NCI-H2081 treated with DMSO at 0.1 percent for 48 hours (cell line): ENCODE measurements at places on chromosomes 3 and 15.

- no peak for DNase-seq
Measured at GRCh38 chr3:186985661-186986364, 55.5 kb downstream of the ST6GAL1 start.

DNA sequence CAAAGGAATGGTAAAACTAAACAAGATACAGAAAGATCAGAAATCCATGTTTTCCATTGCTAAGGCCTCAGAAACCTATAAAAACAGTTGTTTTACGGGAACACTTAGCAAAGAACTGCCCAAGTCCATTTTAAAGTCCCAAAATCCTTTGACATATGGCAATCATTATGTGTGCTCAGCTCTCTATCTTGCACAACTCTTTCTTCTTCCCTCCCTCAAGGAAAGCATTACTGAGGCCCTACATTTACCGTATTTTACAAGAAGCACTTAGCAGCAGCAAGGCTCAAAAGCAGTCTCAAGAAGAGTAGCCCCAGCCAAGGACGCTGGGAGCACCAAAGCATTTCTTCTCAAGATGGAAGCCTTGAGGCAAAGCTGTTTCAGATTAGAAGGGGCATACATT lies 169.6 kb upstream of the LRTM1 start:
- DNase-seq, result no peak

GRCh38 chr3:171460725-171461524 lies 720 bp upstream of the TNIK start:
- DNase-seq, result no peak

DNA sequence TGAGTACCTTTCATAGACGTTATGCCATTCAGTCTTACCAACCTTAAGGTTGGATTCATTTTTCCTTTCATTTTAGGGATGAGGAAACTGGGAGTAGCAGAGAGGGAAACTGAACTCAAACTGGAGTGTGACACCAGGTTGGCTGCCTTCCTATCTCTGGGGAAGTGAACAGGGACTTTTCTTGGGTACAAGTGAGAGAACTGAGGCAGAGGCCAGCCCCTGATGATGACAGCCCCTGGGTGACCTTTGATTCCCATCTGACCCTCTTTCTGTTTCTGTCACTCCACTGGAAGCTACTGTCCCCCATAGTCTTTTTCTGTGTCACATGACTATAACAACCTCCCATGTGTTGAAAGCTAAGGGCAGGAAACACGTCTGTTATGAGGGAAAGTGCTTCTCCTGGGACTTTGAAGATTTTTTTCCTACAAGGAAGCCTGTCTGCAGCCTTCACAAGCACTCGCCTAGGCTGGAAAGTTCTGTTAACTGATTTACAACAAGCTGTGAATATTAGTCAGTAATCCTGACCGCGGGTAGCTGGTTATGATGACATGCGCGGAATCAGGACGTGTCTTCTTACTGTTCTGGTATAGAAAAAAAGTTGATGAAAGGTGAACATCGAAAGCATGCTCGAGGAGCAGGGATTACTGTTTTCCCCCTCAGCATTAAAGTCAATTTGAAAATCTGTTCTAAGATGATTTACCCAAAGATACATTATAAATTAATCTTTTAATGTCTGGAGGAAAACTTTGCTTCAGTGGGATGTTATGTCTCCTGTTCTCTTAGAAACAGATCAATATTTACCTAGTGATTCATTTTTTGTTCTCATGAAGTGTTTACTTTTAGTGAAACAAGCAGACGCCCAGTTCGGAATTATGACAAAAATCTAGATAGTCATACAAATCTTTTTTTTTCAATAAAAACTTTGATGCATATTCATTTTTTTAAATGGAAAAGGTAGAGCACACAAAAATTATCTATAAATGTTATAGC lies 31.5 kb downstream of the ABHD2 start:
- DNase-seq, result no peak

DNA sequence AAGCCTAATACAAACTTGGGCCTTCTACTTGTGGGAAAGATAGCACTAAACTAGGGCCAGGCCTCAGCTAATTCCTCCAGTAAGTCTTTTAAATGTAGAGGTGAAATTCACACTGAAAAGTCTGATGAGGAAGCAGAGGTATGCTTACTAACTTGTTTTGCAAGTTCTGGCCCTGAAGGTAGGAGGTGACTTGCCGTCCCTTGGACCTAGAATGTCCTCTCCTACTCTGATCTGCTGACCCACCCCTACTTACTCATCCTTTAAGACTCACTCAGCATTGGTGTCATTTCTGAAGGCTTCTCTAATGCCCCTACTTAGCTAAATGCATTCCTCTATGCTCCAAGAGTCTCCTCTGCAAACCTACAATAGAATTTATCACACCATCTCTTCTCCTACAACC lies 19.4 kb downstream of the RIOX2 start:
- DNase-seq, result no peak

GRCh38 chr3:123046262-123047061 lies 18.9 kb upstream of the SEMA5B start:
- no peak for DNase-seq

GRCh38 chr15:101295607-101296161 lies 636 bp upstream of the SNRPA1 start:
- DNase-seq, result no peak

DNA sequence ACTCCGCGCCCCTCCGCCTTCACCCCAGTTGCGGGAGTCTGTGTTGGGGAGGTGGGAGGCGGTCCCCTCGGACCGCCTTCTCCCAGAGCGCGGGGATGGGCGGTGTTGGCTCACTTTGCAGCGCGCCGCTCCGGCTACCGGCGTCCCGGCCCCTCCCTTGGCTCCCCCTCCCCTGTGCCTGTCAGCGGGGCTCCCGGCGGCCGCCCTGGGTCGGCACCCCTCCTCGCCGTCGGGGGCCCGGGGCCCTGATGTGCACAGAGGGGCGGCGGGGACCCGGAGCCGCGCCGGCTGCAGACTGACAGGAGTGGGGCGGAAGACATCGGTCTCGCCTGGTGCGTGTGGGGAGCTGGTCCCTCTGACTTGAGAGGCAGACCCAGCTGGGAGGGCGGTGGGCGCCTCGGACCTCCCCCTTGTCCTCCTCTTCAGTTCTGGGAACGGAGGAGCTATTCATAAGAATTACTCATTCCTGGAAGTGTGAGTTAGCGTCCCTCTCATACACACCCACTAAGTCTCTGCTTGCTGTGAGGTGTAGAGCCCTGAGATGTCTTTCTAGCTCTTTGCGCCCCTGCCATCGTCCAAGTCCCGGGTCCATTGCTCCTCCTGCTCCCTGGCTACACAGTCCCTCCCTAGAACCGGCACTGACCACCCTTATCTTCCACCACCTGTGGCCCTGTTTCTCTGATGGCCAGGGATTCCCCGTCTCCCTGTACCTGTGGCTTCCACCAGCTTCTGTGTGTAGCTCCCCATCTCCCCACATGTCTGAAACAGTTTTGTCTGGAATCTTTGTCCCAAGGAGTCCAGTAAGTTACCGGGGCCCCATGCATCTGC lies 42.3 kb upstream of the ROPN1 start:
- no peak for DNase-seq

DNA sequence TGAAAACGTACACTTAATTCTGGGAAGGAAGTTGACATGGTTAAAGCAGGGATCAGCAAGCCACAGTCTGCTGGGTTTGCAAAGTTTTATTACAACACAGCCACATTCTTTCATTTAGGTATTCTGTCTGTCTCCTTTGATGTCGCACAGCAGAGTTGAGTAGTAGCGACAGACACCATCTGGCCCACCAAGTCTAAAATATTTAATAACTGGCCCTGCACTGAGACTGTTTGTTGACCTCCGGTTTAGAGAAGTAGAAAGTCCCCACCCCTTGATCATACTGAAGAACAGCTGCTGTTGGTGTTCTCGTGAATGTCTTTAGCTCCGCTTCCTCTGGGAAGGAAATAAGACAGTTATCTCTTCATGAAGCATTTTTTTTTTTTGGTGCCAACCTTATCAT lies 66.2 kb downstream of the MCTP2 start:
- no peak for DNase-seq

- DNase-seq, result no peak
Measured at GRCh38 chr15:89192136-89192535, 29.2 kb downstream of the RLBP1 start.

GRCh38 chr3:109050591-109051167 lies 67.3 kb downstream of the MORC1 start:
- no peak for DNase-seq

DNA sequence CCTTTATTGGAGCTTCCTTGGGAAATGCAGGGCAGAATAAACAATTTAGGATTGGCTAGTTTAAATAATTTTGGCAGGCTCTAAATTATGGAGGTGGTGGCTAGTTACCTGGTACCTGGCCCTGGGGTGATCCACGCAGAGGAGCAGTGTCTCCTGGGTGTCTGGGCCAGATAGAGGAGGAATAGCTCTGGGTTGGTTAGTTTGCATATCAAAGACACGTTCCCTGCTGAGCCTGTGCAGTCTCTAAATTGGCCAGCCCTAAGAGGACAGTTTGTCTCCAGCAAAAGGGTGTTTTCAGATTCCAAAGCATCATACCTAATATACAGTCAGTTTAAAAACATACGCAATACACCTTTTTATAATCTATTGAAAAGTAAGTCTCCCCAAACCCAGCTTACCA lies 333.3 kb upstream of the TPM1 start:
- no peak for DNase-seq

DNA sequence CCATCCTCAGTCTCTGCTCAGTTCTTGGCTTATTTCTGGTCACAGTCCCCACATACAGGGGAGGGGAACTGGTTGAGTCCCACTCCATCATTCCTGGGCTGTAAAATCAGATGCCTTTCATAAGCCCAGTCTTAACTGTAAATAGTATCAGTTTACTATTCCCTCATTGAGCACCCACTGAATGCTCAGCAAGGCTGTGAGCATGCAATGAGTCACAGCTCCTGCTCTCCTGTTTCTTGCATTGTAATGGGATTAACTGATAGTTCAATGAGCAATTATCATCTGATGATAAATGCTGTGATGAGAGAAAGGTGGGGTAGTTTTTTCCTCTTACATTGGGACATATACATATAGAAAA lies 113.6 kb upstream of the TPM1 start:
- DNase-seq, result no peak

- DNase-seq, result no peak
Measured at GRCh38 chr3:31529421-31529820, 3.3 kb upstream of the STT3B start.

- DNase-seq, result no peak
Measured at GRCh38 chr15:82543160-82543559, 2.9 kb upstream of the RPS17 start.

GRCh38 chr3:20836801-20837200 lies 650.8 kb upstream of the SGO1 start:
- DNase-seq, result no peak

DNA sequence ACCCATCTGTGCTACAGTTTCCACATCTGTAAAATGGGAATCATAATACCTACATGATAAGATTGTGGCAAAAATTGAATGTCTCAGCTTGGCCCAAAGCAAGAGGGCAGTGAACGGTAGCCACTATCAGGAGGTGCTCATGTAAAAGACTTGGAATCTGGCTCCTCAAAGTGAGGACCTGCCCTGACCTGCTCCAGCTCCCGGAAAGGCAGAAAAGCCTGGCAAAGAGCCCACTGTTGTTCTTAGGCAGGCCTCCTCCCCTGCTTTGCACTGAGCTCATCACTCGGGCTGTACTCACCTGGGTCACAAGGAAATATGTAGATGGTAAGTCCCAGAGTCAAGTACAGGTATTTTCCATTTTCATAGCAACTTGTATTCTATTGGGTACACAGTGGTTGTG lies 250.7 kb upstream of the TBL1XR1 start:
- no peak for DNase-seq

- no peak for DNase-seq
Measured at GRCh38 chr3:116607205-116607604, 102.4 kb upstream of the TUSC7 start.

DNA sequence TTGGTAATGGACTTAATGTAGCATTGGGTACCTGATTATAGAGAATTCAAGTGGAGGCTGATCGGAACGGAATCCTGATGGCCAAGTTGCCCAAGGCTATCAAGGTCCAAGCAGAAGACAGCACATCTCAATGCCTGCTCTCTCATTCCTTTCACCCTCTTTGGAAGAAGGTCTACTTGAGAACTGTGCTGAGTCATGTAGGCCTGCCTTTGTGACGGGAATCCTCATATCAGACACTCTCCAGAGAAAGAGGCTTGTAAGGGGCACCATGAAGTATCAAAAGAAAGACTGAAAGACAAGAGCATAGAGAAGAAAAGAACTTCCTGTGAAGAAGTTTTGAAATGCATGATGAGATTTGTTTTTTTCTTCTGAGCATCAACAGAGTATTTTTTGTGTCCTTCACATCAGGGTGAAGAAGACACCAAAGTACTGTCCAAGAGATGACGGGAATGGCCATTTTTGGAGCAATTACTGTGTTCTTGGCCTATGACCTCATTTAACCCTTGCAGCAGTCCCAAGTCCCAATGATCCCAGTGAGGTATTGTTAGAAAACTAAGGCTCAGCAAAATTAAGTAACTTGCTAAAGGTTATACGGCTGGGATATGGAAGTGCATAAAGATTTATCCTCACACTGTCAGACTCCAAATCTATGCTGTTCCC lies 13.2 kb upstream of the LARP6 start:
- DNase-seq, result no peak

DNA sequence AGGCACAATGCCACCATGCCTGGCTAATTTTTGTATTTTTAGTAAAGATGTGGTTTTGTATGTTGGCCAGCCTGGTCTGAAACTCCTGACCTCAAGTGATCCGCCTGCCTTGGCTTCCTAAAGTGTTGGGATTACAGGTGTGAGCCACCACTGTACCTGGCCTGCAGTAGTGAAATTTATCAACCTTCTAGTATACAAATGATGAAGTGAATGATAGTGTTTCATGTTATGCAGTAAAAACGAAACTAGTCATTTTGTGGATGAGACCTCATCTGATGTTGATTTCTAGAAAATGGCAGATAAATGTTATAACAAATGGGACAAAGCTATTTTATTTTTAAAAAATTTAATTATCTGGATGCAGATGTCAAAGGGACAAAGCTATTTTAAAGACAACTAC lies 32.9 kb downstream of the NXPE3 start:
- no peak for DNase-seq

DNA sequence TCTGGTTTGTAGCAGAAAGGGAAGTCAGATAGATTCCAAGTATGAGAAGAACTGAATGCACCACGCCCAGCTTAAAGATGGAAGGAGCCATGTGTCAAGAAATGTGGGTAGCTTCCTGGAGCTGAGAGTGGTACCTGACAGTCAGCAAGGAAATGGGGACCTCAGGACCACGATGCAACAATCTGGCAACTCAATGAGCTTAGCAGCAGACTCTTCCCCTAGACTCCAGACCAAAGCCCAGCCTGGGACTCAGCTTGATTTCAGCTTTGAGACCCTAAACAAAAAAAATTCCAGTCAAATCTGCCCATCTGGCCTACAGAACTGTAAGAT lies 24.4 kb downstream of the MIX23 start:
- DNase-seq, result no peak

DNA sequence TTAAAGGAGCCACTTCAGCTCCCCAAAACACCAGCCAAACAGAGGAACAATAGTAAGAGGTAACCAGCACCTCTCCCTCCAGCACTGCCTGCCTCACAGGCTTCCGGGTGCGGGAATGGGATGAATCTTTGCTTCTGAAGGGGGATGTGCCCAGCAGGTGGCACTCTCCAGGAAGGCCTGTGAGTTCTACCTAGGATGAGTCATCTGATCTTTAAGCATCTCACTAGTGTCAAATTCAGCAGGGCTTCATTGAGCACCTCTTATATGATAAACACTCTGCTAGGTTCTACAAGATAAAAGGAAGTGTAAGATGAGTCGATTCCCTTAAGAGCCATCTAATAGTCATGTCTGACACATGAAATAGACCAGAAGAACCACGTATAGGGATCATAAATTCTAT lies 237.4 kb upstream of the UMPS start:
- DNase-seq, result no peak
